Stimulated activated CD4-positive, alpha-beta T cell treated with anti-CD3 and anti-CD28 coated beads, Interleukin-4, amount 100 ng/mL, for 24 hours (primary cell): ENCODE measurements at places on chromosomes 1 and 21.

- no peak for DNase-seq
Measured at GRCh38 chr21:46621457-46622182, 13.9 kb upstream of the PRMT2 start.

DNA sequence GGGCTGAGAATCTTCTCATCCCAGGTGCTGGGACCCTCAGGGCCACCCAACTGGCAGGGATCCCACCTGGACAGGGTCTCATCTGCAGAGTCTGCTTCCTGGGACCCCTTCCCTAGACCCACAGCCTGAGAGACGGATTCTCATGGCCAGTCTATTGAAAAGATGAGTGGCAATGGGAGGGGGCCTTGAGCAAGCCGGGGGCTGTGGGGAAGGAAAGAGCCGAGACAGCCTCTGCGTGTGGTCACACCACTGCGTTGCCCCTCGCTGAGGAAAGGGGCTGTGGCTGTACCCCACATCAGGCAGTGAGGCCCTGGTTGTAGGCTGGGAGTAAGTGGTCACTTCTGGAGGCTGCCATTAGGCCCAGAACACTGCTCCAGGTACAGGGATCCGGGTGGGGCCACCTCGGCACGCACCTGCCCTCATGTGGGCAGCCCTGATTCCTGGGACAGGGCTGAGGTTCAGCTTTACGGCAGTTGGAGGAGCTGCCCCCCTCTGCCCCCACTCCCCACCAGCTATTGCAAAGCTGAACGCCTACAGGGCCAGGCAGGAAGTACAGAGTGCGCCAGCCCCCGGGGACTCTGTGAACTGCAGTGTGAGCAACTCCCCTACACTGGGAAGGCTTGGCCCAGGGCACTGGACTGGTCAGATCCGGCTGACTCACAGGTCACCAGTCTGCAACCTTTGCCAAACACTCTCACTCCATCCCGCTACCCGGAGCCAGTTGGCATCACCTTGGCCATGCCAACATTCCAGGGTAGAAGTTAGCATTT is 106.9 kb downstream of the RIPK4 start:
- DNase-seq = no peak

DNA sequence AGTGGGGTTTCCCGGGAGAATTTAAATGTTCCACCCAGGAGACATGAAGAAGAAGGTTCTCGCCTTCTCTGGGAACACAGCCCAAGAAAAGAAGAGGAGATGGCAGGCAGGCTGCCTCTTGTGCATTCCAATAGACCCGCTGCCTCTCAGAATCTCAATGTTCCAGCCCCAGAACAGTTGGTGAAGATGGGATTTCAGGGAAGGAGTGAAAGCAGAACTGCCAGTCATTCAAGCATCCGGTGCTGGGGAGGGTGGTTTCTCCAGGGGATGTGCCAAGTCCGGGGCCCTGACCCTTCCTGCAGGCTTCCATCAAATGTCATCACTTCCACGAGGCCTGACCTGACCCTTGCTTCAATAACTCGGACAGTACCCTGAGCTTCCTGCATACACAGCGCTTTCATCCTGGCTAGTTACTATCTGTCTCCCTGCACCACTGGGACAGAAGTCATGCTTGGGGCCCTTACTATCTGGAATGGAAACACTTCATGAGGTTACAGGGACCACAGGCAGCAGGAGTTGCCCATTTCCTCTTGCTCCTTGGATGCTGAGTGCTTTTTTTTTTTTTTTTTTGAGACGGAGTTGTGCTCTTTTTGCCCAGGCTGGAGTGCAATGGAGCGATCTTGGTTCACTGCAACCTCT is 386.6 kb upstream of the POU3F1 start:
- no peak for DNase-seq

DNA sequence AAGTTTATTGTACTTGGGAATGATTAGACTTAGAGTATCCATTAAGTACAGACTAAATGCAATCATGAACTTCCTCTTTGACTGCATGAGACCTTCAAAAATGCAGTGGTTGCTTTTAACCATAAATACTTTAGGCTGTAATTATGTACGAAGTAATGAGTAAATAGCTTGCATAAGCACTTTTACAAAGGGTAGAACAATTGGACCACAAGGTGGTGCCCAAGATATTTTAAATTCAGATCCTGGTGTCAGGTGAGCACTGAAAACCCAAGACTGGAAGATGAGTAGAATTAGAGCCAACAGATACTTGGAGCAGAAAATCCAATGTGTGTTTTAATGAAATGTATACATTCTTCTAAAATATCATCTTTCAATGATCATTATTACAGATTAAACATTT is 43.4 kb upstream of the RHOU start:
- peak; percentile 27 for DNase-seq

DNA sequence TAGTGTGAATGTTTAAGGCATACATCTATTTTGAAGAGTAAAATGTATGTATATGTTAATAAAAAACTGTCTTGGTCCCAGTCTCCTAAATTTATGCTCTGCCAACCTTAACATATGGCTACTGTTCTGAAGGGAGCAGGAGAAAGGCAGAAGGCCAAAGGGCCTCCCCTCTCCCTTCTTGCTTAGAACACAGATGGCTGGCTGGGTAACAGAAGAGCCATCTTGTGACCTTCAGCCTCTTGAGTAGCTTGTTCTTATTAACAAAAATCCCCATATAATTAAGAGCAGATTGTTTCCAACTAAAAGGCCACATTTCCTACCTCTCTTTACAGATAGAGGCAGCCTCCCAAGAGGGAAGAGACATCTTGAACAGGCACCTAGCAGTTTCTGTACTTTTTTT is 36.1 kb downstream of the EPB41 start:
- no peak for DNase-seq

GRCh38 chr1:58768971-58769808 is 14.7 kb downstream of the JUN start:
- peak; percentile 50 for DNase-seq

DNA sequence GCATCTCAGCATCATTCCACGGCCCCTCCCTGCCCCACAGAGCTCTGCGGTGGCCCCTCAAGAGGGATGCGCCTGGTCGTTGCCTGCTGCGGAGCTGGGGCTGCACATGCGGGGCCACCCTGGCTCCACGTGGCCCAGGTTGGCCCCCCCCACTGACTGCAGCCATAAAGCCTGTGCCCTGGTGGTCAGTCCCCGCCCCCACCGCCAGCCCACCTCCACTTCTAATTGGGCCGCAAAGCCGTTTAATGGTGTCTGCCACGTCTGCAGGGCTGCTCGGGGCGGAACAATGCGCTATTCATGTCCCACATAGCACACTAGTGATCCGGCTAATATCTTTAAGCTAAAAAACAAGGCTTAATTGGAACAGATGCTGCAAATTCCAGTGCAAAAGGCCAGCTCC is 33.5 kb upstream of the ACTRT2 start:
- no peak for DNase-seq
